ENCODE measurements at places on chromosomes 2 and 18. TPM values are rescaled to one million over a fixed set of nuclear protein-coding genes. Genes with fewer than 3 reads are reported as not detected.

SOX11 gene
- 4.2 TPM for total RNA-seq

CTAGE1 gene
- total RNA-seq = not detected

KIF3C gene
- total RNA-seq = 15.1 TPM

ARMC9 gene
- total RNA-seq = 10.4 TPM

IL36B gene
- not detected for total RNA-seq

IL1RL1 gene
- 0.56 TPM for total RNA-seq

QPCT gene
- total RNA-seq = 2.9 TPM

LBX2 gene
- total RNA-seq = 0.56 TPM

CCDC93 gene
- 5.2 TPM for total RNA-seq

CYRIA gene
- total RNA-seq = 1.1 TPM

LINC00305 gene
- total RNA-seq = not detected

TMEM17 gene
- 2.3 TPM for total RNA-seq

KCNS3 gene
- total RNA-seq = 13.7 TPM

EGR4 gene
- not detected for total RNA-seq

KCNJ3 gene
- not detected for total RNA-seq

PLEKHH2 gene
- 2.5 TPM for total RNA-seq

LYPD6B gene
- total RNA-seq = 7.3 TPM

SERPINB11 gene
- total RNA-seq = 0.35 TPM

ALKAL2 gene
- total RNA-seq = not detected

AQP4 gene
- not detected for total RNA-seq

GREB1L gene
- 1.5 TPM for total RNA-seq

RBM44 gene
- total RNA-seq = 0.09 TPM

WDR75 gene
- total RNA-seq = 36.6 TPM

LYPD6 gene
- 0.56 TPM for total RNA-seq
